ENCODE measurements at places on chromosomes 4 and X. TPM values are rescaled to one million over a fixed set of nuclear protein-coding genes. Genes with fewer than 3 reads are reported as not detected.

DNA sequence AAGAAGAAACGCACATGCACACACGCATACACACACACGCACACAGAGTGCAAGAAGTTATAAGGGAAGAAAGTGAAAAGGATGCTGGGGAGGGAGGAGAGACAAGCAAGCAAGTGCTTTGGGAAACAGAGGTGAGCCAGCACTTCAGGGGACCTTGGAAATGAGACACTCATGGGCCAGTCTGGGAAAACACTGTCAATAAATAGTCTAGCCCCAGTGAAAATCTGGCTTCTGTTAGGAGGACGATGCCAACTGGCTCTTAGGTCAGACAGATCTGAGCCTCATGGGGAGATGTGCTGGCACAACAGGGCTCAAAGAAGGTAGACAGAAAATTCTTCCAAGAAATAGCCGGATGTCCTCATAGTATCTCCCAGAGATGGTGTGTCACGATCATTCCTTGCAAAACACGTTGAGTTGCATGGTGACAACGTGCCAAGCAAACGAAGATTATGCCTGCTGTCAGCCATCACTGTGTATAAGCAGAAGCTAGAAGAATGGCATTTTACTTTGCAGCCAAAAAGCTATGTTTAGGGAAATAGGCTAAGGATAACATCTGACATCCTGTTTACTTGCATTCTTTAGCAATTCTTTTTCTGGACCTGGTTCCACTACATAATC, 557 bp upstream of the ARHGEF6 start:
- no peaks in the 10 kb centered on the region for H3K4me1 ChIP-seq
- no peak overlapping the region for H3K27ac ChIP-seq
- DNase-seq = no peak
- H3K27me3 ChIP-seq = no peaks in the 10 kb centered on the region
- H3K36me3 ChIP-seq = no peaks in the 10 kb centered on the region
- peak overlapping the region; percentile 15 for H3K4me3 ChIP-seq

GRCh38 chr4:111031001-111031579, 408.2 kb upstream of the PITX2 start:
- H3K27ac ChIP-seq = no peak overlapping the region
- no peak overlapping the region for H3K4me3 ChIP-seq
- no peaks in the 10 kb centered on the region for H3K36me3 ChIP-seq
- no peaks in the 10 kb centered on the region for H3K4me1 ChIP-seq
- H3K27me3 ChIP-seq = no peaks in the 10 kb centered on the region

GRCh38 chr4:185775792-185776555, 36.0 kb downstream of the SORBS2 start:
- H3K27ac ChIP-seq = no peak overlapping the region
- no peaks in the 10 kb centered on the region for H3K36me3 ChIP-seq
- no peaks in the 10 kb centered on the region for H3K27me3 ChIP-seq

GRCh38 chr4:111562826-111563225, 582.4 kb upstream of the FAM241A start:
- no peak overlapping the region for H3K4me3 ChIP-seq
- H3K4me1 ChIP-seq = no peaks in the 10 kb centered on the region
- no peaks in the 10 kb centered on the region for H3K36me3 ChIP-seq

DNA sequence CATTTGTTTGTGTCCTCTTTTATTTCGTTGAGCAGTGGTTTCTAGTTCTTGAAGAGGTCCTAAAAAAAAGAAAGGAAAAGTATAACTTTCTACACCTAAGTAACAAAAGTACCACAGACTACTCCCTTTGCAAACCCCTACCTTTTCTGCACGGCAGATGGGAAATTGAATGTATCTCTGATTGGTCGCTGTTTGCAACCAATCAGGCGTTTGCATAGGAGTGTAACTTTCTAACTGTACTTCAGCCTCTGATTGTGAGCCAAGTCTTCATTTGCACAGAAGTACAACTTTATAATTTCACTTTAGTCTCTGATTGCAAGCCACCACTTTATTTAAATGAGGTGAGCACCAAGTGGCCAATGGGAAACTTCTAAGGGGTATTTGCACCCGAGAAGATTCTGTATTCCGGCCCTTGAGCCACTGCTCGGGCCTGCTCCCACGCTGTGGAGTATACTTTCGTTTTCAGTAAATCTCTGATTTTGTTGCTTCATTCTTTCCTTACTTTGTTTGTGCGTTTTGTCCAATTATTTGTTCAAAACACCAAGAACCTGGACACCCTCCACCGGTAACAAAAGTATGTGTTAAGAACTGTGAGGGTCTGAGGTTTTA, 40.3 kb upstream of the FHL1 start:
- no peak overlapping the region for H3K27ac ChIP-seq
- H3K36me3 ChIP-seq = no peaks in the 10 kb centered on the region
- H3K4me1 ChIP-seq = no peaks in the 10 kb centered on the region
- no peak for DNase-seq
- no peaks in the 10 kb centered on the region for H3K27me3 ChIP-seq

HERC5 gene
- 6.3 TPM for total RNA-seq

DNA sequence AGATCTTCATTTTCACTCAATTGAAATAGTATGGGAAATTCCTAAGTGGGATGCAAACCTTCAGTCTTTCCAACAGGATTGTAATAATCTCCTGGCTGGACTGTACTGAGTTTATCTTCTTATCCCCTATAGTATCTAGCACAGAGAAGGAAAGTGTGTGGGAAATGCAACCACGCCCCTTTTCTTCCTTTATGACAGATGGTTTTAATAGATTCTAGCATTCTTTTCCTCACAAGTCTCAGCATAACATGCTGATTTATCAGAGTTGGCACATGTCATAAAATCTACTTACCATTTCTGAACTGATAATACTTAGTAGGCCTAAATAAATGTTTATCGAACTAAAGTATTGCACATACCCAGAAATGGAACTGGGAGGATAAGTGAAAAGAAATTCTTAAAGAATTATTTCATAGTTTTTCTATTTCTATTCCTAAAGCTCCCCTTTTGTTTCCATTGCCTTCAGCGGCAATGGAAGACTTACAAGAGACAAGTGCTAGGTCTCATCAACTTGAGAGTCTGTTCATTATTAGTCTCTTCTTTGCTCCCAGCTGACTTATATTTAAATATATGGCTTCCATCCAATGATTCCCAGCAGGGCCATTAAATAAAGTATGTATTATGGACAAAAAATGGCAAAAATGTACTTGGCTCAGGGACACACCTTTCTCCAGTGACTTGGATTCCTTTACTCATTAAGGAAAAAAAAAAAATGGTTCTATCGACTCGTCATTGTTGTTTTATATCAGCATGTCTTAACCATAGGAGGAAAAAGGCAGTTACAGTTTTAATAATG, 484.5 kb downstream of the IL1RAPL1 start:
- DNase-seq = no peak
- H3K4me1 ChIP-seq = no peaks in the 10 kb centered on the region
- no peak overlapping the region for H3K4me3 ChIP-seq
- H3K36me3 ChIP-seq = no peaks in the 10 kb centered on the region
- H3K27ac ChIP-seq = no peak overlapping the region
- no peaks in the 10 kb centered on the region for H3K27me3 ChIP-seq

- no peaks in the 10 kb centered on the region for H3K27me3 ChIP-seq
- no peaks in the 10 kb centered on the region for H3K36me3 ChIP-seq
Observed at GRCh38 chr4:76624241-76624681, 189.2 kb downstream of the SHROOM3 start.

MTTP gene
- total RNA-seq = not detected

UGT2B11 gene
- not detected for total RNA-seq

GRCh38 chr4:129355516-129355915, 259.6 kb downstream of the C4orf33 start:
- no peaks in the 10 kb centered on the region for H3K4me1 ChIP-seq
- DNase-seq = no peak
- H3K27me3 ChIP-seq = no peaks in the 10 kb centered on the region
- H3K36me3 ChIP-seq = no peaks in the 10 kb centered on the region

SSX4 gene
- not detected for total RNA-seq

- no peaks in the 10 kb centered on the region for H3K27me3 ChIP-seq
- no peaks in the 10 kb centered on the region for H3K4me1 ChIP-seq
- no peak overlapping the region for H3K4me3 ChIP-seq
- no peak for DNase-seq
- no peaks in the 10 kb centered on the region for H3K36me3 ChIP-seq
Observed at GRCh38 chr4:119310826-119311225, 11.1 kb downstream of the FABP2 start.

DNA sequence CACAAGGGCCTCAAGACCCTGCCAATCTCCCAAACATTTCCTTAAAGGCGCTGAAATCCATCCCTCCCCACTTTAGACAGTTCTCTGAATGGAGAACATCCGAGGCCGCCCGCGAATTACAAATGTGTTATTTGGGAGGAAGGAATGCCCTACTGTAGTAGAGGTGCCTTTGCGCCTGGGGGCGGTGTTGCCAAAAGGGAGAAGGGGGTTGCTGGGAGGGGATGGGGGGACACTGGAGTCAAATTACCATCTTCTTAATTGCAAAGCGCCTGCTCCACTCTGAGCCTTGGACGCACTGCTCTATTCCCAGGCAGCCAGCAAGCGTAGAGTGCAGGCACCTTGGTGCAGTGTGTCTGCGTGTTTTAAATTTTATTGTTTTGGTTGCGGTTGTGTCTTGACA, 2.7 kb downstream of the TMEM255A start:
- DNase-seq = no peak
- no peak overlapping the region for H3K27ac ChIP-seq
- no peaks in the 10 kb centered on the region for H3K4me1 ChIP-seq
- no peak overlapping the region for H3K4me3 ChIP-seq
- H3K36me3 ChIP-seq = no peaks in the 10 kb centered on the region

BEND4 gene
- 0.22 TPM for total RNA-seq

USP51 gene
- total RNA-seq = 3.0 TPM

DNA sequence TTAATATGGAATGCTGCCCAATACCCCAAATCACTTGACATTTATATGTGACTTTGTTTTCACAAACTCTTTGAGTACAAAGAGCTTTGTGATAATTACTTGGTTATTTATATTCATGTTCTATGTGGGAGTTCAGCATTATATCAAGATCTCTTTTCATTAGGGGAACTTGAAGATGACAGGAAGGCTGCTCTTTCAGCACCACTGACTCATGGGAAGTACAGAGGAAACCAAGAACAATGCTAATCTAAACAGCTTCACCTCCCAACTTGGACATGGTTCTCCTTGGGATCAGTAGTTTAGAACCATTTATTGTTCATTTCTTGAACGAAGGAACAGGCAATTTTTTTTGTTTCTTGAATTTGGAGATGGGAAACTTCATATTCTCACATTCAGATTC, 184.0 kb upstream of the AFF2 start:
- no peaks in the 10 kb centered on the region for H3K36me3 ChIP-seq
- H3K4me3 ChIP-seq = no peak overlapping the region
- H3K27ac ChIP-seq = no peak overlapping the region
- H3K27me3 ChIP-seq = no peaks in the 10 kb centered on the region

DNA sequence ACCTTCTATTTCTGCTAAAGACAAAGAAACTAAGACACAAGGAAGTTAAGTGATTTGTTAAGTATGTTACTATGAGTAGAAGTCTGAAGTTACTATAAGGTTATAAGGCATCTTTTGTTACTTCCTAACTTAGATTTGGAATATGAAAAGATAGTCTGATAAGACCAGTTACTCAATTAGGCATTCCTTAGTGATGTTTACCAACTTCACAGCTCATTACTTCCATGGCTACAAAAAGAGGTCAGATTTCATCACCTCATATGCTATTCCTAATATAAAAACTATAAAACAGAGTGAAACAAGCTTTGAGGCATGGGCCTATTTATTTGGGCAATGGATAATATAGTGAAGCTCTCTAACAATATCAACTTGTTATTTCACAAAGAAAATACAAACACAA, 143.1 kb downstream of the TBCK start:
- no peak overlapping the region for H3K4me3 ChIP-seq
- no peak for DNase-seq
- no peaks in the 10 kb centered on the region for H3K27me3 ChIP-seq
- no peak overlapping the region for H3K27ac ChIP-seq
- H3K36me3 ChIP-seq = no peaks in the 10 kb centered on the region
